ENCODE measurements at places on chromosomes 12 and 14. TPM values are rescaled to one million over a fixed set of nuclear protein-coding genes. Genes with fewer than 3 reads are reported as not detected.

- no peaks in the 10 kb centered on the region for H3K27me3 ChIP-seq
- peak; percentile 74 for DNase-seq
- no peaks in the 10 kb centered on the region for H3K36me3 ChIP-seq
- no peaks in the 10 kb centered on the region for H3K4me1 ChIP-seq
- no peak overlapping the region for H3K4me3 ChIP-seq
These were observed 7.9 kb upstream of the RILPL2 start for GRCh38 chr12:123444092-123445026.

The C12orf50 gene
- not detected for total RNA-seq

The FLVCR2 gene
- total RNA-seq = 1.8 TPM

GRCh38 chr12:29224572-29224971 lies 75.5 kb downstream of the FAR2 start:
- no peak overlapping the region for H3K4me3 ChIP-seq
- no peak overlapping the region for H3K27ac ChIP-seq
- H3K36me3 ChIP-seq = no peaks in the 10 kb centered on the region
- no peaks in the 10 kb centered on the region for H3K4me1 ChIP-seq
- DNase-seq = no peak
- H3K27me3 ChIP-seq = no peaks in the 10 kb centered on the region

The SOAT2 gene
- 0.57 TPM for total RNA-seq

GRCh38 chr14:70641548-70642302 lies at the start of gene TTC9:
Gene TTC9, plus strand, starts transcription at chr14:70641916. Its CDS starts 214 bp downstream, at chr14:70642130.
- no peaks in the 10 kb centered on the region for H3K4me1 ChIP-seq
- no peaks in the 10 kb centered on the region for H3K36me3 ChIP-seq
- no peak within 1 kb of the TSS for H3K27ac ChIP-seq
- H3K27me3 ChIP-seq = peaks cover 49% of the 10 kb centered on the region
- peak; percentile 2 for DNase-seq
- H3K4me3 ChIP-seq = peak within 1 kb of the TSS; percentile 69

DNA sequence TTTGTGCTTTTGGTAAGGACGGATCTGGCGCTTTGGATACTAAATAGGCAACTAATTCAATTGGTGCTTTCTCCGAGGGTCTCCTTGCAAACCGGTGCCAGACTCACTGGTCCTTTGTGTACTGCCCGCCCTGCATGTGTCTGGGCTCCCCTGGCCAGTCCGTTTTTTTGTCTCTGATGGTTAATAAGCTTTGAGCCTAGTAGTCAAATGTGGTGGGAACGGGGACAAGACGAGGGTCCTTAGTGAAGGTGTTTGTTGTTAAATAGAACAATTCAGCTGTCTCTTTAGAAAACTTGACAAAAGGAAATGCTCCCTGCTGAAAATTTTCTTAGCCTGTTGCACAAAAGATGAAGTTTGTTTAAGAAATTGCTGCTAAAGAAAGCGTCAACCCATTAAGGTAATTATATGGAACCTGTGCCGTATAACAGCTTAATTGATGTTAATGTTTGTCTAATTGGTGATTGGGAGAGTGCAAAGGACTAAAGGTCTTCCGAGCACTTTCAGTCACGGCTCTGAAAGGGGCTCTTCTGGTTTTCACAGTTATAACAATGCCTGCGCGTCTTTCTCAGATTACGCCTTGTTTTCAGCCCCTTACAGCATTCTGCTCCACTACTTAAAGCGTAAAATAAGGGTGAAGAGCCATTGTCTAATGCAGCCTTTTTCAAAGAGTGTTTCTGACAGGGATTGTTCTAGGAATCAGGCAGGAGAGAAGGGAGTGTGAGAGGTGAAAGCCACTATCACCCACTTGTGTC lies 537.4 kb downstream of the PRKD1 start:
- no peaks in the 10 kb centered on the region for H3K36me3 ChIP-seq
- peak; percentile 2 for DNase-seq
- no peak overlapping the region for H3K4me3 ChIP-seq
- no peaks in the 10 kb centered on the region for H3K27me3 ChIP-seq

The OASL gene
- not detected for total RNA-seq

GRCh38 chr14:72906879-72907278 lies 13.0 kb upstream of the DPF3 start:
- peaks cover 25% of the 10 kb centered on the region for H3K4me1 ChIP-seq
- no peaks in the 10 kb centered on the region for H3K27me3 ChIP-seq
- peak overlapping the region; percentile 74 for H3K27ac ChIP-seq
- no peak for DNase-seq

GRCh38 chr14:24171422-24172260 lies at the start of gene REC8:
Gene REC8, plus strand, starts transcription at chr14:24172080. Its CDS starts 473 bp downstream, at chr14:24172553.
- H3K27ac ChIP-seq = no peak within 1 kb of the TSS
- H3K27me3 ChIP-seq = no peaks in the 10 kb centered on the region
- DNase-seq = peak; percentile 91
- H3K36me3 ChIP-seq = no peaks in the 10 kb centered on the region
- H3K4me3 ChIP-seq = peak within 1 kb of the TSS; percentile 21

The CLEC9A gene
- not detected for total RNA-seq

DNA sequence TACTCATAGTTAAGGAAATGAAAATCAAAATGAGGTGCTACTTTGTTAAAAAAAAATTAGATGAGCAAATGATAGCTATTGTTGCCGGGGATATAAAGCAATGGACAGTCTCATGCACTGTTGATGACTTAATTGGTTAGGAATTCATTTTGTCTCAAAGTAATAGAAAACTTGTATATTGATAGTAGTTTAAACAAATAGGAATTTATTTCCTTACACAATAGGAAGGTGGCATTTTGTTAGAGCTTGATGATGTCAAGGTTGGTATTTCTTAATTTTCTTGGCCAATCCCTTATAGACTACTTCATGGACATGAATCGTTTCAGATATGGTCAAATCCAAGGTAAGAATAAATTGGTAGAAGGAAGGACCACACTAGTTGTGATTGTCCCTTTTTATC lies 7.8 kb downstream of the PRPF39 start:
- no peak overlapping the region for H3K4me3 ChIP-seq
- H3K27me3 ChIP-seq = no peaks in the 10 kb centered on the region
- H3K27ac ChIP-seq = no peak overlapping the region
- peaks cover 17% of the 10 kb centered on the region for H3K4me1 ChIP-seq
- peaks cover 9% of the 10 kb centered on the region for H3K36me3 ChIP-seq

The ATP2B1 gene
- total RNA-seq = 29.0 TPM

DNA sequence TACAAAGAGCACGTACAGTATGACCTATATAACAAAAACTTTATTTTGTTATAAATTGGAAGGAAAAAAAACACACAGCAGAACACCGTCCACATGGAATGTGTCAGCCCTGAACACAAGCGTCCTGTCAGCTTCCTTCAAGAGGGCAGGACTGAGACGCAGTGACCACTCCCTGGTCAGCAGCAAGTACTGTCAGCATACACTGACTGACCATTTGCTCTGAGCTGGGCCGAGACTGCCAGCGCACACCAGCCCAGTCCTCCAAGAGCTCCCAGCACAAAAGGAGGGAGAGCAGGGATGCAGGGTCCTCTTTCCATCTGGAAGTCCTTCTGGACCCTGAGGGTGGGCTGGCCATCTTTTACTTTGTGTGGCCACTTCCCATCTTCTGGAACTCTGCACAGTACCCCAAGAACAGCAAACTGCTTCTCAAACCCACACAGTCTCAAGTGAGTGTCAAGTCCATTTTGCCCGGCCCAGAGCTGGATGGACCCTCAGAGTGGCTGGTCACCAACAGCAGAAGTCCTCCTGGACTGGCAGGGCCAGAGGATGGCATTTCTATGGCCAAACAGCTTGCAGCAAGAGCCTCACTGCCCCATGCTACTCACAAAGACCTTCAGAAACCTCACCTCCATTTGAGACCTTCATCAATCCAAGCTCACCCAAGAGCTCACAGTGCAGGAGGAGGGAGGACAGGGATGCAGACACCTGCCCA lies 11.7 kb downstream of the CCDC88C start:
- H3K27me3 ChIP-seq = peaks cover 40% of the 10 kb centered on the region
- H3K27ac ChIP-seq = no peak overlapping the region
- no peaks in the 10 kb centered on the region for H3K4me1 ChIP-seq
- no peaks in the 10 kb centered on the region for H3K36me3 ChIP-seq

GRCh38 chr14:55691659-55692058 lies 111.7 kb downstream of the KTN1 start:
- H3K36me3 ChIP-seq = no peaks in the 10 kb centered on the region
- H3K4me3 ChIP-seq = no peak overlapping the region
- DNase-seq = no peak
- no peaks in the 10 kb centered on the region for H3K27me3 ChIP-seq

The NINJ2 gene
- total RNA-seq = not detected
